ENCODE measurements at places on chromosomes 2 and 18. TPM values are rescaled to one million over a fixed set of nuclear protein-coding genes. Genes with fewer than 3 reads are reported as not detected.
A peak's percentile ranks its signal among the peaks of the same experiment; 100 is the strongest.

DNA sequence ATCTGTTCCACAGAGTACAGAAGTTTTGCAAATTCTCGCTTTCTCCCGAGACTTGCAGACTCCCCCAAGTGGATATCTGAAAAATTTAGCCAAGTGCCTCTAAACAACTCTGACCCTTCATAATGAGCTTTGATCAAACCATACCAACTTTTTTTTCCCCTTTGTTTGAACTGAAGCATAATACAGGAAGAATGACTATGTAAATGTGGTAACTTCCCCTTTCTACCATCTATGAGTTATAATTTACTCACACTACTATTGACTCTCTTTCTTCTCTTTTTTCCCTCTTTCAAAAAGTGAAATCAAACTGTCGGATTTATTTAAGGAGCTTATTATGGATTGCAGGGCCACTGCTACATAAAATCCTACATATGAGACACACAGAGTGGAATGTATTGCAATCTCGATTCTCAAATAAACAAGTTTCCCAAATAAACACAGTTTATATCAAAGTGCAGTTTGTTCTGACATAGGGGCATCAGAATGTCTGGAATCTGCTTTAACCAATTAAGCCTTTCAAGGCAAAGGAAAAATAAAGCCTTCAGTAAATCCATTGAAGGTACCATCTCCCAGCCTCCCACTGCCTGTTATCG, 1.4 kb upstream of the ZNF804A start:
- DNase-seq, result peak; percentile 88

DNA sequence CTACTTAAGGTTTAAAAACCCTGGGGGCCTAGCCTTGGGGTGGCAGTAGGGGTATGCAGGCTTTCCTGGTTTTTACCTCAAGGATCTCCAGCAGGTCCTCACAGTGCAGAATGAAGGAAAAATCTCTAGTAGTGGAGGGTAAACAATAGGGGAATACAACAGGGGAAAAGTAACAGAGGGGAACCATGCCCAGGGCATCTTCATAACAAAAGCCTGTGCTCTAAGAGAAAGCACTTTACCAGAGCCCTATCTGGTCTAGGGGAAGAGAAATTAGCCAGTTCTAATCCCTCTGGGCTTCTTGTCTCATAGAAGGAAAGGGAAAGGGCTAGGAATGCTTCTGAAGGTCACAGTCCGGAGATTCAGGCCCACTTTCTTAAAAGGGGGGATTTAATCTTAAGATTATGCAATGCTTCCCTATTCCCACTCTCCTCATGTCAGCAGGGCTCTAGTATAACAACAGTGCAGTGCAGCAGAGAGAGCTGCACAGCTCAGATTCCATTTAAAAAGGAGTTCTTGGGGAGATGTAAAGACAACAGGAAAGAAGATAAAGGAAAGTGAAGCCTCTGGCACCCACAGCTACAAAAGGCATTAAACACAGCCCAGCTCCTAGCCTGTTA, 149.0 kb upstream of the CYP1B1 start:
- no peak for DNase-seq

- no peak for DNase-seq
Observed at GRCh38 chr2:133080822-133081221, 410.8 kb upstream of the LYPD1 start.

DNA sequence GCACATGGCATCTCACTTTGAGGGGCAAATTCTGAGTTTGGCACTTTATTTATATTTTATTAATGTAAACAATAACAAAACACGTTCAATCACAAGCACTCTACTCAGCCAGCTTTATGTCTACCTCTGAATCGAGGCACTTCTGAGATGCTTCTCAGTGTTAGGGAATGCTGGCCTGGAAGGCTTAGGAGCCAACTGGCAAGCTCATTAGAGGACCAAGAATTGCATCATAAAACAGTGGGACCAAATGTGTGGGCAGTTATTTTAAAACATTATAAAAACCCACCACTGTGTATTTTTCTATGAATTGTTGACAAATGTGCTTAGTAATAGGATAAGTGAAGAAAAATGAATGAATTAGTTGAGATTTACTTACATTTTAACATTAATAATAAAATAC, 46.8 kb upstream of the SMIM21 start:
- no peak for DNase-seq

DNA sequence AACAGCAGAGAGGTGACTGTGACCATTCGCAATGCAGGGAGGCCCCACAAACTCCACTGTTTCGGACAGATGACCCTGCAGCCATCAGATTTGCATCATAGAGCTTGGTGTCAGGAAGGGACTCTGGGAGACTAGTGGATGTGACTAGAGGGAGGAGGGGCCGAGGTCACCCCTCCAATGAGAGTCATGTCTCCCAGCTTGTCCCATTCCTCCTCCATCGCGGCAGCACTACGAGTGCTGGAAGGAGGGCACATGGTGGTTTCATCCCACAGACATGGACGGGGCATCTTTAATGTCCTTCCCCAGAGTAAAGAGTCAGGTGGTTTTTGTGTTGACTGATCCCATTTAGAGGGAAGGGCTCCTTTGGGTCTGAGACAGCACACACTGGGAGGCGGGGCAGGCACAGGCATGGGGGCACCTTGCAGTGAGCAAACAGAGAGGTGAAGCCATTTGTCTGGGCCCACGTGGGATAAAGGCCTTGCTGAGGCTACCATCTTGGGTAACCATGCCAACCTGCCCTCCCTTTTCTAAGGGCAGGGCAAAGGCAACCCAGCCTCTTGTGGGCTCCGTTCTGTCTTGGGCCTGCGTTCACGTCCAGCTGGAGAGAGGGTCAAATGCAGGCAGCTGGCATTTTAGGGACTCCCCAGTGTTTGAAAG, 208.1 kb downstream of the ASB1 start:
- no peak for DNase-seq

DNA sequence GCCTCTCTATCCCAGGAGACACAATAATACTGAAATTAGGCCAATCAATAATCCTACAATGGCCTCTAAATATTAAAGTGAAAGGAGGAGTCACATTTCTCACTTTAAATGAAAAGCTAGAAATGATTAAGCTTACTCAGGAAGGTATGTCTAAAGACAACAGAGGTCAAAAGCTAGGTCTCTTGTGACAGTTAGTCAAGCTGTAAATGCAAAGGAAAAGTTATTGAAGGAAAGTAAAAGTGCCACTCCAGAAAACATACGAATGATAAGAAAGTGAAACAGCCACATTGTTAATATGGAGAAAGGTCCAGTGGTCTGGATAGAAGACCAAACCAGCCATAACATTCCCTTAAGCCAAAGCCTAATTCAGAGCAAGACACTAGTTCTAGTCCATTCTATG, 9.5 kb downstream of the SESTD1 start:
- no peak for DNase-seq

- no peak for DNase-seq
Observed at GRCh38 chr2:60629305-60629662, 75.8 kb upstream of the BCL11A start.

DNA sequence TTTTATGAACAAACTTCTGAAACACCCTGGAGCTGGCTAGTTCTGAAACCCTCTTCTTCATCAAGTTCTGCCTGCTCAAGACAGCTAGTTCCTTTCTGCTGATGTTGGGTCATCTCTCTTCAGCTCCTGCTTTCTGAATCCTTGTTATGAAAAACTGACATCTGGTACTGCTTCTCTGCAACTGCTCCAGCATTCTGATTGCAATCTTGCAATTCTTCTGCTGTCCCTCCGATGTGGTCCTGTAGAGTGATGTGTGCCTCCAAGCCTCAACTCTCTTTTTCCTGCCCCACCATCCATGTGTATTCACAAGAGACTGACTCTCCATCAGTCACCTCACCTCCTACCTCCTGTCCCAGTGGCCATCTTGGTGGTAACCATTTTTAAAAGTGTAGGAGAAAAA, 21.8 kb downstream of the COL6A3 start:
- no peak for DNase-seq

DNA sequence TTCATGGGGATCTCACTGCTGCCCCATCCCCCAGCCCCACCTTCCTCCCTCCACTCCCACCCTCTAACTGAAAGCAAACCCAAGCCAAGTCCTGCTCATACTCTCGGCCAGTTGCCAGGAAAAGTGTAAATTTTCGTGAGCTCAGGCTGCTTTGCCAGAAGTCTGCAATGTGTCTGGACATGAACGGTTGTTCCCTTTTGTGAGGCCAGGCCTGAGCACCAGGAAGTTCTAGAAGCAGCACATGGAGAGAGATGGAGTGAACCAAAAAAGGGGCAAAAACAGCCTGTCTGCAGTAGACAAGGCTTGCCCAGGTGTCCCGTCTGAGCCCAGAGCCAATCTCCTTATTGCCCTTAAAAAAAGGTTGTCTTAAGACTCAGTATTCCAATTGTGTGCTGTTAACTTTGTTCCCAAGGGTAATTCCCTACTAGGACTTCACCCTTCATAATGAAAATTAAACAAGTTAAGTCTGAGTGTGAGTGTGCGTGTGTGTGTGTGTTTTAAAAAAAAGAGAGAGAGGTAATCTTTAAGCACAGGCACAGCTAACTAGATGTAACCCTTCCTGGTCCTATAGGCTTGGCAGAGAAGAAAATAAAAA, 247.1 kb downstream of the BCL11A start:
- no peak for DNase-seq

DNA sequence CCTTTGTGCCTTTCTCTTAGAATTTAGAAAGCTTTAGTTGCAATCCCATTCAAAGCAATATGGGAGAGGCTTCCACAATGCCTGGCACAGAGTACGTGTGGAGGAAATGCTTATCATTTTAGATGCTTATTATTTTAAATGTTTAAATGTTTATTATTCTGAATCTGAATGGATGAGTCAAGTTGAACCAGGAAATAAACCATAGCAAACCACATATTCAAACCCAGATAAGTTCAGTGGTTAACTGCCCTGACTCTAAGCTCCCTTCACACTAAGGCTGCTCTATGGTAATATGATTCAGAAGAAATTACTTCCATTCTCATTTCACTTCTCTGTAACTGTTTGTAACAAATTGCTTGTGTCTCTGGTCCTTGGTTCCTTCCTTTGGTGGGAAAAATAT, 5.2 kb upstream of the PPP4R1 start:
- peak; percentile 87 for DNase-seq

Gene DNER
- total RNA-seq, result 0.36 TPM

Gene RAMP1
- total RNA-seq, result 4.4 TPM

Gene PTPRM
- 84.7 TPM for total RNA-seq

Gene GREB1
- 1.1 TPM for total RNA-seq

Gene DNPEP
- 60.7 TPM for total RNA-seq

Gene CCDC178
- not detected for total RNA-seq
